ENCODE measurements at places on chromosomes 7 and 10. TPM values are rescaled to one million over a fixed set of nuclear protein-coding genes. Genes with fewer than 3 reads are reported as not detected.

The OGDHL gene
- not detected for total RNA-seq

GRCh38 chr7:120280743-120281142, 7.8 kb downstream of the KCND2 start:
- DNase-seq, result no peak
- H3K27ac ChIP-seq, result no peak overlapping the region
- H3K27me3 ChIP-seq, result no peaks in the 10 kb centered on the region
- H3K4me3 ChIP-seq, result no peak overlapping the region
- no peaks in the 10 kb centered on the region for H3K36me3 ChIP-seq

DNA sequence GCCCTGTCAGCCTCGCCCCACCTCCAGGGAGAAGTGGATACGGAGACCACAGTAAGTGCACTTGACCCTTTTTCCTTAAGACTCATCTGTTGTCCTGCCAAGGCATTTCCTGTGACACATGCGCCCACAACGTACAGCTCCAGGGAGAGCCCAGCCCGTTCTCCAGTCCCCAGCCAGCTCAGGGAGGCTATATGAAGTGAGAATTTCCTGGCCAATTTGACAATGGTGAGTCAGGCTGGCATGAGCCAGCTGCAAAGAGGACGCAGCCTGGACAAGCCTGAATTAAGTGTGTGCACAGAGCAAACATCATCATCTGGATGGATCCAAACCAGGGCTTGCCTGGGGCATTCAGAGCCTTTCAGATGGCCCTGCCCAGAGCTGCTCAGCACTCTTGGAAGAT, 244.8 kb downstream of the KCNMA1 start:
- DNase-seq, result no peak
- no peak overlapping the region for H3K4me3 ChIP-seq
- no peaks in the 10 kb centered on the region for H3K27me3 ChIP-seq
- H3K4me1 ChIP-seq, result peaks cover 55% of the 10 kb centered on the region

GRCh38 chr10:80856186-80856585, 318.5 kb downstream of the SH2D4B start:
- DNase-seq, result no peak
- H3K36me3 ChIP-seq, result no peaks in the 10 kb centered on the region
- no peaks in the 10 kb centered on the region for H3K4me1 ChIP-seq
- H3K4me3 ChIP-seq, result no peak overlapping the region

DNA sequence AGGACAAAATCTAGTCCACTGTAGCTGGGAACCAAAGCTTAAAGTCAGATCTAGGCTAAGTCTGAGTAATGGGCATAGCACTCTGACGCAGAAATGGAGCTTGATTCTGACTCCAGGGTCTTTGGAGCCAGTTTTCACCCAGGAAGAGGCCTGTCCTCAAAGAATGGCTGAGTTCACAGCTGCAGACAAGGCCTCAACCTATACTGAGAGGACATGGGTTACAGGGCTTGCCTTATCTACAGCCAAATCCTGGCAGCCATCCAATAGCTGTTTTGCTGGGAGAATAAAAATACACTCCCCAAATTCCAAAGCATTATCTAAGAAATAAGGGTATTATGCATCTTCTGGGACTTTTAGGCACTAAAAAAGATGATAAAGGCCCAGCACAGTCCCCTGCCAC, 154.8 kb downstream of the RAPGEF5 start:
- no peak for DNase-seq
- peaks cover 30% of the 10 kb centered on the region for H3K36me3 ChIP-seq
- no peaks in the 10 kb centered on the region for H3K4me1 ChIP-seq

DNA sequence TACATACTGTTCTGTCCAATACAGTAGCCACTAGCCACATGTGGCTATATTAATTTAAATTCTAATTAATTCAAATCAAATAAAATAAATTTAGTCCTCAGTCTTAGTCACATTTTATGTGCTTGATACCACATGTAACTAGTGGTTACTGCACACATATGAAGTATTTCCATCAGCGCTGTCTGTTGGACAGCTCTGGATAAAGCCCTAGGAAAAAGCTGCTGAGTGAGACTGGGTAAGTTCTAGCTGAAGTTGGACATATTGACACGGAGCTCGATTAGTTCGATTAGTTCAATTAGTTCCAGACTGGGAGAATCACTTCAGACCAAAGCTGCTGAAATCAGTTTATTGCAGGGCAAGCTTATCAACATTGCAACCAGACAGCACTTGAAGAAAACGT, 15.1 kb upstream of the LIPM start:
- no peaks in the 10 kb centered on the region for H3K36me3 ChIP-seq
- no peak overlapping the region for H3K27ac ChIP-seq
- no peak overlapping the region for H3K4me3 ChIP-seq
- no peaks in the 10 kb centered on the region for H3K27me3 ChIP-seq
- no peaks in the 10 kb centered on the region for H3K4me1 ChIP-seq

The JCAD gene
- total RNA-seq, result 0.91 TPM

The ENKUR gene
- not detected for total RNA-seq

GRCh38 chr10:123553810-123554430, 112.2 kb upstream of the GPR26 start:
- no peak overlapping the region for H3K27ac ChIP-seq
- no peak overlapping the region for H3K4me3 ChIP-seq

The TWIST1 gene
- 8.0 TPM for total RNA-seq

GRCh38 chr7:148727501-148728278, 29.0 kb downstream of the CUL1 start:
- no peaks in the 10 kb centered on the region for H3K27me3 ChIP-seq
- no peak overlapping the region for H3K27ac ChIP-seq
- DNase-seq, result no peak
- H3K36me3 ChIP-seq, result peaks cover 3% of the 10 kb centered on the region

DNA sequence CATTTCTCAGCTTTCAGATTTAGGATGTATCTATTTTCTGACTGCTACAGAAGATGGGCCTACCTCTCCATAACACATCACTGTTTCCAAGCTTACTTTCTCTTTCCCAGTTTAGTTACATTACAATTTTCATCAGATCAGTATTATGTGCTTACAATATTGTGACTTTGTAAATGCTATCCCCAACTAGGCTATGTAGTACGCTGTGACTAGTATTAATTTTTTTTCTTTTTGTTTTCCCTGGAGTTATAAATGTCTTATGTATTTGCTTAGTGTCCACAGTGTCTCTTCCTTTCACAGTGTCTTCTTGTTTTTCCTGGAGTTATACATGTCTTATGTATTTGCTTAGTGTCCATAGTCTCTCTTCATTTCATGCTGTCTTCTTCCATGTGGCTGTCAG, 188.9 kb downstream of the PTPRN2 start:
- peaks cover 18% of the 10 kb centered on the region for H3K4me1 ChIP-seq
- DNase-seq, result no peak
- H3K4me3 ChIP-seq, result no peak overlapping the region
- no peaks in the 10 kb centered on the region for H3K36me3 ChIP-seq
- no peak overlapping the region for H3K27ac ChIP-seq
- H3K27me3 ChIP-seq, result peaks cover 7% of the 10 kb centered on the region

GRCh38 chr7:121138262-121138933, 149.9 kb downstream of the CPED1 start:
- no peaks in the 10 kb centered on the region for H3K4me1 ChIP-seq
- peak overlapping the region; percentile 16 for H3K4me3 ChIP-seq
- no peaks in the 10 kb centered on the region for H3K36me3 ChIP-seq
- no peak overlapping the region for H3K27ac ChIP-seq

The PLEKHS1 gene
- total RNA-seq, result not detected

DNA sequence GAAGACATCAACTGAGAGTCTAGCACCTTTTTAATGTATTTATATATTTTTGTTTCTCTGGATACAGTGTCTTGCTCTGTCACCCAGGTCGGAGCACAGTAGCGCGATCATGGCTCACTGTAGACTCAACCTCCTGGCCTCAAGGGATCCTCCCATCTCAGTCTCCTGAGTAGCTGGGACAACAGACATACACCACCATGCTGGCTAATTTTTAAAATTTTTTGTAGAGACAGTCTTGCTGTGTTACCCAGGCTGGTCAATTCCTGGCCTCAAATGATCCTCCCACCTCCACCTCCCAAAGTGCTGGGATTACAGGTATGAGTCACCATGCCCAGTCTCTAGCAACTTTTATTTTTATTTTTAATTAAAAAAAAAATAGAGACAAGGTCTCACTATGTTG, 51.4 kb upstream of the ANLN start:
- no peak for DNase-seq
- H3K4me1 ChIP-seq, result no peaks in the 10 kb centered on the region
- no peaks in the 10 kb centered on the region for H3K27me3 ChIP-seq

The LDB3 gene
- 3.4 TPM for total RNA-seq

The CAMK2B gene
- 0.95 TPM for total RNA-seq

GRCh38 chr7:30363778-30364563, 79.6 kb downstream of the ZNRF2 start:
- no peaks in the 10 kb centered on the region for H3K4me1 ChIP-seq
- no peak overlapping the region for H3K27ac ChIP-seq
- H3K4me3 ChIP-seq, result no peak overlapping the region
- no peaks in the 10 kb centered on the region for H3K27me3 ChIP-seq

DNA sequence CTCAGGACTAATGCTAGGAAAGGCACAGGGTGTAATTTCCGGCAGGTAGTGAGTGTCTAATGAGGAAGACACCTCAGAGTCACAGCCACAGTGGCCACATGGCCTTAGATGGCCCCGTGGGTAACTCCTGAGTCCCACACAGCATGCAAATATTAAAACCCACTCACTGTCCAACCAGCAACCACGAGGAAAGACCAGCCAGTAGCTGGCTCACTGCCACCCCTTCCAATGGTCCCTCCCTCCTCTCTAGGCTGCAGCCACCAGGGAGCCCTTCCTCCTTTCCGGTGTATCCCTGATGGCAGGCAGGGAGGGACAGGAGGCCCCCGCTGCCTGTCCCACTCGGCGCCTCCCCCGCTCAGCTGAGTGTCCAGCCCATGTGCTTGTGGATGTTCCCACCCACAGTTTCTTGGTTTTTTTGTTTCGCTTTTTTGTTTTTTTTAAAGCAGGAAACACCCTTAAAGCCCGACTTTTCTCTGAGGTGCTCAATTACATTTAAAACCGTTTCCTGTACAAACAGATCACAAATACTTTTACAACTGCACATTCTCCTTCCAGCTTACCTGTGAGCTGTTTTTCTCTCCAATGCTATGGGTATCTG, 9.2 kb downstream of the BNIP3 start:
- DNase-seq, result no peak
- H3K27ac ChIP-seq, result peak overlapping the region; percentile 13
- H3K36me3 ChIP-seq, result peaks cover 58% of the 10 kb centered on the region

- no peak overlapping the region for H3K4me3 ChIP-seq
- no peak for DNase-seq
- no peaks in the 10 kb centered on the region for H3K36me3 ChIP-seq
- H3K4me1 ChIP-seq, result no peaks in the 10 kb centered on the region
- H3K27ac ChIP-seq, result no peak overlapping the region
Measured at GRCh38 chr7:4246536-4246935, 435.6 kb upstream of the FOXK1 start.

DNA sequence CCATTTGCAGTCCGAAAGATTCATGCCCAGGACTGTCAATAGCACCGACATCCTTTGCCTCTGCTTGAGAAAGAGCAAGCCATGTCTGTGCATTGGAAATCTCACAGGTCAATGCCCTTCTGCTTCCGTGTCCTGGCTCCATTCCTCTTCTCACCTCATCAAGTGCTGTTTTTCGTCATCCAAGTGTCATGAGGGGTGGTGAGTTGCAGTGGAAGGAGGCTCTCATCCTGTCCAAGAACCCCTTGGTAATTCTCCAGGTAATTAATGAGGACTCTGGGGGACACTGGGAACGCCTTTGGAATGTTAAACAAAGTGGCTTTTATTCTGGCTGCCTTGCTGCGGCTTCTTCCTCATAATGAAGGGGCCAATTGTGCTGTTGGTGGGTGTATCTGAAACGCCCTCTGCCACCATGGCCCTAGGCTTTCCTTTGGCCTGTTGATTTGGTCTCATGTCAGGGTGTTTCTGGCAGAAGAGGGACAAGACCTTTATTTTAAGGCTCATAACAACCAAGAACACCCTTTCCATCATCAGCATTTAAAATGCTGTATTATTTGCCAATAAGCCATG, 57.7 kb downstream of the PPP1R3C start:
- no peak overlapping the region for H3K27ac ChIP-seq
- no peaks in the 10 kb centered on the region for H3K4me1 ChIP-seq
- no peak for DNase-seq
- no peak overlapping the region for H3K4me3 ChIP-seq
- H3K36me3 ChIP-seq, result no peaks in the 10 kb centered on the region
- H3K27me3 ChIP-seq, result no peaks in the 10 kb centered on the region

- H3K27ac ChIP-seq, result no peak overlapping the region
- H3K4me1 ChIP-seq, result peaks cover 24% of the 10 kb centered on the region
- no peak overlapping the region for H3K4me3 ChIP-seq
- no peaks in the 10 kb centered on the region for H3K36me3 ChIP-seq
- DNase-seq, result no peak
Measured at GRCh38 chr7:2452643-2453270, 23.4 kb downstream of the GRIFIN start.

DNA sequence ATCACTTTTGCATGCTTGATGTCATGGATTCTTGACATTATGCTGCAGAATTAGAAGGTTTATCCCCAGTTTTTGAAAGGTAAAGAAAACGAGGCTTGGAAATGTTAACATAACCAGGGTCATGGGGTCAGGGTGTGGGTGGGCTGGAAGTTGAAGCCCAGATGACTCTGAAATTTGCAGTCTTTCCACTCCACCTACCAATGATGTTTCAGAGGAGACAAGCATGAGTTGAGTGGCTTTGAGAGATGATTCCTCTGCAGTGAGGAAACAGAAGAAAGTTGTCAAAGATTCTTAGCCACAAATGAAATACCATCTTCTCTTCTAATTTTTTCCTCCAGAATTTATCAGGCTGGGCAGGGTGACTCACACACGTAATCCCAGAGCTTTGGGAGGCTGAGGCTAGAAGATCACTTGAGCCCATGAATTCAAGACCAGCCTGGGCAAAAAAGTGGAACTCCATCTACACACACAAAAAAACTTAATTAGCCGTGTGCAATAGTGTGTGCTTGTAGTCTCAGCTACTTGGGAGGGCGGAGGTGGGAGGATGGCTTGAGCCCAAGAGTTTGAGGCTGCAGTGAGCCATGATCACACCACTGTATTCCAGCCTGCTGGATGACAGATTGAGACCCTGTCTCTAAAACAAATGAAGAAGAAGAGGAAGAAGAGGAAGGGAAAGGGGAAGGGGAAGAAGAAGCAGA, 239.1 kb upstream of the AUTS2 start:
- H3K4me3 ChIP-seq, result no peak overlapping the region
- no peaks in the 10 kb centered on the region for H3K27me3 ChIP-seq
- no peak for DNase-seq
- no peak overlapping the region for H3K27ac ChIP-seq
- no peaks in the 10 kb centered on the region for H3K36me3 ChIP-seq

DNA sequence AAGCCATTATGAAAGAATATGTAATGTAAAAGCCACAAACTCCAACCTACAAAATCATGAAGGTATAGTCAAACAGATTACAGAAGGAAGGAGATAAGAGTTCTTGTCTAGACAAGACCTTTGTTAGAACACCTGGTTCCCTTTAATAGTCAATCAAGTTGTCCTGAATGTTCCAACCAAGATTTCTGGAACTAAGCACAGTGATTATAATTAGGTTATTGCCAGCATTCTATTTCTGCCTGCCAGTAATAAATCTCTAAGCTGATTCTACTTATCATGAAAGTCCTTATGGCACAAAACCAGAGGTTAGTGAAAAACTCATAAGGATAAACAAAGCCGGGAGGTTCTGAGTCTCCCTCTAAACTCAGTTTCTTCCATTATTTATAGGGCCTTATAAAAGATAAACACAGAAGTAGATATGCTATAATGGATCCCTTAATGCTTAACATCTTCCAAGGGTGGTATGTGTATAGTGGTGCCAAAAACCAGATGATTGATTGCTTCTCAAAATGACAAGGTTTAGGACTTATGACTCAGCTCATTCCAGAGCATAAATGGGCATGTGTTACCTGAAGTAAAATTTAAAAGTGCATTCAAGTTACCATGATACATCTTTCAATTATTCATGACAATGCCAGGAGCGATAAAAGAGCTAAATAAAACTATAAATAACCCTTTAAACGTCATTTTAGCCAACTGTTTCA, 237.2 kb downstream of the CSTF2T start:
- H3K36me3 ChIP-seq, result no peaks in the 10 kb centered on the region
- H3K27me3 ChIP-seq, result no peaks in the 10 kb centered on the region
- H3K27ac ChIP-seq, result peak overlapping the region; percentile 19
- no peak overlapping the region for H3K4me3 ChIP-seq

All from esophagus squamous epithelium (tissue), 5 donors.